ENCODE measurements at places on chromosomes 4 and X.

- DNase-seq = no peak
These were observed 40.3 kb downstream of the UCHL1 start for GRCh38 chr4:41296995-41297394.

GRCh38 chr4:858831-859451 lies 33.0 kb upstream of the CPLX1 start:
- no peak for DNase-seq

DNA sequence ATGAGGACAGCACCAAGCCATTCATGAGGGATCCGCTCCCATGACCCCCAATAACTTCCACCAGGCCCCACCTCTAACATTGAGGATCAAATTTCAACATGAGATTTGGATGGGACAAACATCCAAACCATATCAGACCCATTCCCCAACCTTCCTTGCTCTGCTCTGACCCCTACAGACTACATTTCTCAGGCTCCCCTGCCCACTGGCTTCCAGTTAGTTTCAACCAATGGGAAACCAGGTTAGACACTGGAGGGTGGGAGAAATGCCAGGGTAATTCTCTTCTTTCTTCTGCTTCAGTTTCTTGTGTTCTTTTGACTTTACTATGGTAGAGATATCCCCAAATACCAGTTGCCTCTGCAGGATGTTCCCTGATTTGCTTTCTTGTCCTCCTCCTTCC lies 125.7 kb downstream of the CLCN4 start:
- no peak for DNase-seq

DNA sequence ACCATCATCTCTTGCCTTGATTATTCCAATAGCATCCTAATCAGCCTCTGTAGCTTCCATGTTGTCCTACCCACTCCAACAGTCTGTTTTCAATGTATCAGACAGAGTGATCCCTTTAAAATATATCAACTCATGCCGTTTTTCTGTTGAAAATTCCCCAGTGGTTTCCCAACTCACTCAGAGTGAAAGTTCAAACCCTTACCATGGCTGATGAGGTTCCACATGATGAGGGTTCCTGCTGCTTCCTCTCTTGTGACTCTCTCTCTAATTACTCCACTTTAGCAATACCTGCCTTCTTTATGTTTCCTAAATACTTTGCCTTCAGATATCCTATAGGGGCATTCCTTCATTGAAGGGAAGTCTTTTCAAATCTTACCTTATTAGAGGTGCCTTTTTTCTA lies 334.7 kb downstream of the PPP1R2C start:
- no peak for DNase-seq

DNA sequence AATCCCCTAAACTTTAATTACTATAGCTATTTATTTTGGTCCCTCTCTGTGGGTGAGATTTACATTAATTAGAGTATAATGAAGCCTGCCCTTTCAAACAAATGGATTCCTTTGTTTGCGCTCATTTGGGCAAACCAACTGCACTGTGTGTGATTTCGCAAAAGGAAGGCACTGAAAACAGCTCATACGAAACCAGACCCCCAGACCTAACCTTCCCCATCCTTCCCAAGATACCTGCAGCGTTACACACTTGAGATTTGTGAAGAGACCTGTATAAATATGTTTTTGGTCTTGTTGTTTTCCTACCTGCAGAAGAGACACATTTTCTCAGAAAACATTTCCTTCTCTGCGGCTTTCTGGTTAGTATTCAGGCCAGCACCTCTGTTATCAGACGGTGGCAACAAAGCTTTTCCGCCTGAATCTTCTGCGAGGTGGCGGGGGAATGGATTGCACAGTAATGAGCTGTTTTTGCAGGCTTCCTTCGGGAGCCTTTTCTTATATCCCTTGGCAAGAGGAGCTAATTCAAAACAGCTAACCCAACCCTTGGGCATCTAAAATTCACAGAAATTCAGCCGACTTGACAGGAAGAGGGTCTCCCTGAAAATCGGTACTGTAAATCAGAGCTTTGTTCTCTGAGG lies 47.6 kb downstream of the CBLL2 start:
- DNase-seq = no peak

DNA sequence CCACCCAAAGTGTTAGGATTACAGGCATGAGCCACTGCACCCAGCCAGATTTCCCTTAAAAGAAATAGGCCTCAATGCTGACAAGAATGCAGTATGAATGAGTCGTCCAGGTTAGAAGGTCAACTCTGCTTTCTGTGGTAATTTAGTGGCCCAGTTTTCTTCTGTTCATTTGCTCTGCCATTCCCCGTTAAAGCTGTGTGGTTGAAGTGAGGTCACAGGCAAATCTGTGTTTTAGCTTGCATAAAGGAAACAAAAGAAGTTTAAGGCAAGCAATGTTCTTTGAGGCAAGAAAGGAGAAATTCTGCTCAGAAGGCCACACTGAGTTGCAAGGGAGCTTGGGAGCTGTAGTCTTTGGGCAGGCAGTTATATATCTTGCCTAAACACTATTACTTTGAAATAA lies 176.8 kb downstream of the LARP7 start:
- no peak for DNase-seq

- no peak for DNase-seq
These were observed 42.0 kb upstream of the FBXW7 start for GRCh38 chr4:152577708-152578396.

DNA sequence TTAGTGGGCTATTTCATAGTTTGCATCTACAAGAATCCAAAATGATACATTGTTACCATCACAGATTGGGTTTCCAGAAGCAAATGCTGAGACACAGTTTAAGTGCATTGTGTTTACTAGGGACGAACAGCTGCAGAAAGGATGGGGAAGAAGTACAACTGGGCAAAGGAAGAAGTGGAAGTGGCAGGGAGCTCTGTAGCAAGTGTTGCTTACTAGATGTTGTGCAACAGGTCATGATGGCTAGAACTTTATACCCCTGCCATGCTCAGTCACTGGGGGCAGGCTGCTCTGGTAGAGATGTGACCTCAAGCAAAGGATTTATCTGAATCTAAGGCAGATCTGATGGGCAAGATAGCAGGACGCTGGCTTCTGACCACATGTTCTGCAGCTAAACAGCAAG lies 76.1 kb upstream of the EMCN start:
- no peak for DNase-seq

All from CD4-positive, alpha-beta T cell treated with Interleukin-10 for 1 hour (primary cell).